Renal cortical epithelial cell (primary cell): ENCODE measurements at places on chromosomes 7 and 10. TPM values are rescaled to one million over a fixed set of nuclear protein-coding genes. Genes with fewer than 3 reads are reported as not detected.
A peak's percentile ranks its signal among the peaks of the same experiment; 100 is the strongest.

VPS37D gene
- 8.6 and 9.2 TPM in 2 replicates for total RNA-seq

ZNF853 gene
- total RNA-seq, result 1.7 and 9.1 TPM in 2 replicates

GLI3 gene
- total RNA-seq, result 0.35 and 1.6 TPM in 2 replicates

PHKG1 gene
- 0.15 TPM in 1 of 2 replicates, not detected in the other for total RNA-seq

IGF2BP3 gene
- 43.9 and 50.8 TPM in 2 replicates for total RNA-seq

SPDYE5 gene
- total RNA-seq, result 0.10 and 0.35 TPM in 2 replicates

ADAM12 gene
- total RNA-seq, result 19.4 and 26.2 TPM in 2 replicates

GIMAP2 gene
- total RNA-seq, result 0.85 and 1.2 TPM in 2 replicates

OR2A14 gene
- not detected in 2 replicates for total RNA-seq

KLF14 gene
- 0.05 TPM in 1 of 2 replicates, not detected in the other for total RNA-seq

DNA sequence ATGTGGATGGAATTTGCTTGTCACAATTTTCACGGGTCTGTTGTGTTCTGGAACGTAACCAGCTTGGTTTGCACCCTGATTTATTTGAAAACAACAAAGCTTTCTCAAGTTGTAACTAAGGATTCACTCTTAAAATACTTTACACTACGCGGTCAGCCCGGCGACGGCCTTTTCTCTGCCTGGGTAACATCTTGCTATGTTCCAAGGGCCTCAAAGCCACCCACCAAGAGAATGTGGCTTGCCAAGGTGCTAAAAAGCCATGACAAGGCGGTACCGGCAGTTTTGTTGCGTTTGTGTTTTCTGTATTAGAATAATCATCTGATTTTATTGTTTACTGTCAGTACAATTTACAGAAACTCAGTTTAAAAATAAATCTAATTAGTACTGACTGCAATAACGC is 220.9 kb downstream of the SFMBT2 start:
- DNase-seq, result no peak

DNA sequence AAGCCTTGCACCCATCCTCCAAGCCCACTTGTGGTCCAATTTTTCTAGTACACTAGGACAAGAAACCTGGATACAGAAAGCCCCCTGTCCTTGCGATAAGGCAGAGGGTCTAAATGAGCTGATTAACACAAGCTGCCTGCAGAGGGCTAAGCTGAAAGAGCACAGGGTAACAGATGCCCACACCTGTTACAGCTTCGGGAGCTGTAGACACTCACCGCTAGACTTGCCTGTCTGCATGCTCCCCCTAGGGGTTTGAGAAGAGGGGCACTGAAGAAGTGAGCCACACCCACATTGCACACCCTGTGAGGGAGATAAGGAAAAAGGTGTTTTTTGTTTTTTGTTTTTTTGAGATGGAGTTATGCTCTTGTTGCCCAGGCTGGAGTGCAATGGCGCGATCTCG is 386.5 kb upstream of the AUTS2 start:
- DNase-seq, result no peak

DNA sequence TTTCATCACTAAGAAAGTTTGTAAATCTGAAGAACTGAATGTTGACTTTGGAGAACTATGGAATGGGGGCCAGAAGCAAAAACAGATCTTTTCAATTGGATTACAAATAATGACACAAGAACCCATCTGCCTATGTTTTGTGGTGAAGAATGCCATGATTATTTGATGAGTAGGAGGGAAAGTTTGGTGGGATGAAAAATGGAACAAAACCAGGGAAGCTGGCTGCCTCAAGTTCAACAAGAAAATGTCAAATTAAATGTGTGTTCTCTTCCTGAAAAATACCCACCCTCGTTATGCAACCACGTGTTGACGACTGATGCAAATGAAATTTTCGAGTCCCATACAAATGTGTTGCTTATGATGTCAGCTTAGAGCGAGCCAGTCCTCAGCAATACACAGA is 208.5 kb downstream of the GPR37 start:
- DNase-seq, result no peak

DNA sequence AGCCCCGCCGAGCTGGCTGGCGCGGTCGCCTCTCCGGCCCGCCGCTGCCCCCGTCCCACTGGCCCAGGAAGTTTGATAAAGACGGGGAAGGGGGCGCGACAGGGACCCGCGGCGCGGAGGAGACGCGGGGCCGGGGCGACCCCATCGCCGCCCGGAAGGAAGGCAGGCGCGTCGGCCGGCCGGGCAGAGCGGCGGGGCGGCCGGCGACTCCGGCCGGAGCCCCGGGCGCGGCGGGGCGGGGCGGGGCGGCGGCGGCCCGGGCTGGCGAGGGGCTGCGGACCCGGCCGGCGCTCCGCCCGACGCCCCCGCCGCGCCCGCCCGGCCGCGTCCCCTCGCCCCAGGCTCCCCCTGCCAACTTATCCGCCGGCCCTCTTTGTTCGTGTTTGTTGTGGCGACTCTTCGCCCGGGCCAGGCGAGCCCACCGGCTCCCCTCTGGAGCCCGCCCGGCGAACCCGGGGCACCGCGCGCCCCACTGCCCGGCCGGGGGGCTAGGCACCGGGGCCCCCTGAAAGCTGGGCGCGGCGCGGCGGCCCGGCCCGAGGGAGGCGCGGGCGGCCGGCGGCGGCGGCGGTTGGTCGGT is 571 bp downstream of the KDM7A start:
- DNase-seq, result no peak

GRCh38 chr10:76491216-76491615 is 1059.8 kb downstream of the LRMDA start:
- peak; percentile 44 for DNase-seq

- DNase-seq, result no peak
Measured at GRCh38 chr7:101859411-101860106, 42.1 kb downstream of the CUX1 start.

DNA sequence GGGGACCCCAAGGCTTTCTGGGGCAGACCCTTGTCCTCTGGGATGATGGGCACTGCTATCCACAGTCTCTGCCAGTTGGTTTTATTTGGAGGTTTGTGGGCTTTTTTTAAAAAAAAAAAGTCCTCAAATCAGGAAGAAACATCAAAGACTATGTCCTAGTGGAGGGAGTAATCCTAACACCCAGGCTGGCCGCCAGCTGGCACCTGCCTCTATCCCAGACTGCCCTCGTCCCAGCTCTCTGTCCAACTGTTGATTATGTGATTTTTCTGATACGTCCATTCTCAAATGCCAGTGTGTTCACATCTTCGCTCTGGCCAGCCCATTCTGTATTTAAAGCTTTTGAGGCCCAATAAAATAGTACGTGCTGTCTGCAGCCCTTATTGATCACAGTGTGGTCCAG is 61.0 kb upstream of the LRRC4 start:
- DNase-seq, result no peak

GRCh38 chr7:112009081-112009480 is 197.1 kb downstream of the DOCK4 start:
- peak; percentile 74 for DNase-seq

DNA sequence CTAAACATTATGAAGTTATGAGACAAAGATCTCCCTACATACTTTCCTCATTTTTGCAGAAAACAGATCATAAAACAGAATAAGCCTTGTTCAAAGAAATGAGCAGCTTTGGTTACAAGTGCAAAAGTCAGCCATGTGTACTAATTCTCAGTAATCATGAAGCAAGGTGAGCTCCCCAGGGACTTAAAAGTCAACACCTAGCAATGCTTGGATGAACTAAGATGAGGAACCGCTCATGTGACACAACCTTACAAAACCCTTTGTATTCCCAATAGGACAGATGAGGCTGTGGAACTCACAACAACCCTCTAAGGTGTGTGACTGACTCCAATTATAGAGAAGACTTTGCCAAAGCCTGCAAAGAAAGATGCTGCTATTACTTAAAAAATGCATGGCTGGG is 154.5 kb downstream of the SLC25A13 start:
- peak; percentile 22 for DNase-seq

GRCh38 chr7:100034871-100035510 is 14.6 kb upstream of the ZSCAN21 start:
- no peak for DNase-seq

- DNase-seq, result no peak
Measured at GRCh38 chr7:27240015-27240731, 2.4 kb upstream of the EVX1 start.

DNA sequence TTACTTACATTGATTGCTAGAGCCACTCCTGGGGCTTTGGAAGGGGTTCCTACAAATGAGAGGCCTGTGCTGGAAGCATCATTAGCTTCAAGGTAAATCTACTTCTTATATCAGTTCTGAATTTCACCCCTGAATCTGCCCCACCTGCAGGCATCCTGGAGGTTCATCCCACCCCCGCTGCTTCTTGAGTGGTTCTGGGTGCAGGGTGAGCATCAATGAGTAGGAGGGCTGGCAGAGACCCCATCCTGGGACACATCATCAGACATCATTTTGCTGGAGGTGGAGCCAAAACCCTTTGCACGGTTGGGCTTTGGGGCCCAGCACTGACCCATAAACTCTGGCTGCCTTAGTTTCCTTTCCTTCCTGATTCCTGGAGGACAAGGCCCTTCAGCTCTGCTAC is 143.7 kb downstream of the PTPN20 start:
- DNase-seq, result no peak

- DNase-seq, result no peak
Measured at GRCh38 chr10:7571981-7572380, 94.8 kb downstream of the ITIH5 start.

DNA sequence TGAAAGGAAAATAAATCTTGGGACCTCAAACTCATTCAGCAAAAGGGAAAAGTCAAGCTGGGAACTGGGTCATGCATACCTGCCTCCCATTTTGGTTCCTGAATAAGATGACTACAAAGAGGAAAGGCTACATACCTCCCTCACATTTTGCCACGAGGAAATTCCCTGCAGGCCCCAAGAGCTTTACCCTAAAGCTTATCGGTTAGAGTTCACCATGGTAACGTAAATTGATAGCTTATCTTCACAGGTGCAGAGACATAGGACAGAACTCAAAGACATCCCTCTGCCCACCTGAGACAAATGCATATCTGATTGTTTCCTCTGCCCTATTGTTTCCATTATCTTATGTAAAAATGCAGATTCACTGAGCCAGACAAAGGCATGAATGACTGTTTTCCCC is 31.5 kb upstream of the GRB10 start:
- DNase-seq, result no peak

GRCh38 chr10:19209319-19209718 is 160.7 kb downstream of the MALRD1 start:
- no peak for DNase-seq

- no peak for DNase-seq
Measured at GRCh38 chr10:127343821-127344220, 147.4 kb upstream of the INSYN2A start.

DNA sequence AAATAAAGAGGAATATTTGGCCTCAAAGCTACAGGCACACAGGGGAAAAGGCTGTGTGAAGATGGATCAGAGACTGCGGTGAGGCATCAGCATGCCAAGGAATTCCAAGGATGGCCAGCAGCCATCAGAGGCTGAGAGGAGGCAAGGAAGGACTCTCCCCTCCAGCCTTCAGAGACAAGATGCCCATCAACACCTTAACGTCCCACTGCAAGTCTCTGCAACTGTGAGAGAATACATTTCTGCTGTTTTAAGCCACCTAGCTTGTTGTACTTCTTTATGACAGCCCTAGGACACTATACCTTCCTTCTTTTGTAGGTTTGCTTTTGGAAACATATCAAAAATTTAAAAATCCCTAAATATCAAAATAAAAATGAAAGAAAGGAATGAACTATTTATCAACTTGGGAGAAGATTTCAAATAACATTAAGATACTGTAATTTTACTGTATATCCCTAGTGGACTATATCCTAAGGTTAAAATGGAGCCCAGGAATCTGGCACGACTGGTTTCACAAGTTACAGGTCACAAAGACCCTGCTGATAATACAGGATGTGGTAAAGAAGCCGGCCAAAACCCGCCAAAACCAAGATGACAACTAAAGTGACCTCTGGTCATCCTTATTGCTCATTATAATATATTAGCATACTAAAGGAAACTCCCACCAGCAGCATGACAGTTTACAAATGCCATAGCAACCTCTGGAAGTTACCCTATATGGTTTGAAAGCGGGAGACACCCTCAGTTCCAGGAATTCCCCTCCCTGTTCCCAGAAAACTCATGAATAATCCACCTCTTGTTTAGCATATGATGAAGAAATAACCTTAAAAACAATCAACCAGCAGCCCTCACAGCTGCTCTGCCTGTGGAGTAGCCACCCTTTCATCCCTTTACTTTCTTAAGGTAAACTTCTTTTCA is 185.2 kb downstream of the AVL9 start:
- DNase-seq, result peak; percentile 88

- peak; percentile 91 for DNase-seq
Measured at GRCh38 chr10:104328896-104329710, 9.2 kb downstream of the ITPRIP start.

DNA sequence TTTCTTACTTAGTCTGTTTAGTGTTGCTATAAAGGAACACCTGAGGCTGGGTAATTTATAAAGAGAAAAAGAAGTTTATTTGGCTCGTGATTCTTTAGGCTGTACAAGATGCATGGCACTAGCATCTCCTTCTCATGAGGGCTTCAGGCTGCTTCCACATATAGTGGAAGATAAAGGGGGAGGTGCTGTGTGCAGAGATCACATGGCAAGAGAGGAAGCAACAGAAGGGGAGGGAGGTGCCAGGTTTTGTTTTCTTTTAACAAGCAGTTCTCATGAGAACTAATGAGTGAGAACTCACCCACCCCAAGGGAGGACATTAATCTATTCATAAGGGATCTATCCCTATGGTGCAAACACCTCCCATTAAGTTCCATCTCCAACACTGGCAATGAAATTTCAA is 17.3 kb downstream of the CYP2E1 start:
- DNase-seq, result no peak

DNA sequence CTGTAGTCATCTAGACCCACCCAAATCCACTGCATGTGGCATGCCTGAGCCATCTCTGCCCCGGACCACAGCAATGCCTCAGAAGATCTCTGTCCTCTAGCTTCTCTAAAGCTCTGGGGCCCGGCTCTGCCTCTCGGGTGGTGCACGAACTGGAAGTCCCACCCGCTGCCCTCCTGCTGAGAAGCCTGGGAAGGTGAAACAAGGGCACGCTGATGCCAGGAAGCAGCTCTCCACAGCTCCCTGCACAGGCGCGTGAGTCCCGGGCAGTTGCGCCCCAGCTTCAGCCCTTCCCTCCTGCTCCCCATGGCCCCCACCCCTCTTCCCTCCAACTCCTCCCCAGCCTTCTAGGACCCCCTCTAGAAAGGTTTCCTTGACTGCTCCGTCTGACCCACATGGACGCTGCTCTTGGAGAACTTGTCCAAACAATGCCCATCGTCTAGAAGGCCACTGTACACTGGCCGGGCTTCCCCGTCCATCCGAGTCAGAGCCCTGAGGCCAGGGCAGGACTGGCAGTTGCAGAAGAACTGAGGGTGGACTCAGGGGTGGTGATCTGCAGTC is 12.8 kb downstream of the KCNH2 start:
- DNase-seq, result no peak

GRCh38 chr10:35707642-35708425 is 65.7 kb upstream of the FZD8 start:
- peak; percentile 92 for DNase-seq

DNA sequence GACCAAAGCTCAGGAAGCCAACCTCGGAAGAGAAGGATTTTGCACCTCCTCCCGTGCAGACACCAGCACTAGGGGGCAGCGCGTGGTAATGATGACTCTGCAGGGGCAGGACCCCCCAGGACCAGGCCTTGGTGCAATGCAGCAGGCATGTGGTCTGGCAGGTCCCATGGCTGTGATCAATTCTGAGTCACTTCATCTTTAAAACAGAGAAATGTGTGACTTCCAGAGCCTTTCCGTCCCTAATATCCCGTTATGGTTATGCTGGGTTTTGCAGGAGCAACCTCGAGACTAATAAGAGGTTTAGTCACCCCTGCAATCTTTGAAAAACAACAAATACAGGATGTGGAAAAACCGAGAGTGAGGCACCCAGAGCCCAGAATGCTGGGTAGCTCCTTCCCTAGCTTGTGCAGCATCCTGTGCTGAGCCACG is 30.2 kb upstream of the GJD4 start:
- peak; percentile 23 for DNase-seq

- no peak for DNase-seq
Measured at GRCh38 chr7:101534015-101534803, 94.9 kb downstream of the MYL10 start.

- peak; percentile 46 for DNase-seq
Measured at GRCh38 chr10:56622335-56622973, 261.4 kb upstream of the ZWINT start.
